Vagina (tissue), 2 donors: ENCODE measurements at places on chromosomes 6 and 20.

GRCh38 chr6:1336246-1336843, 24.4 kb downstream of the FOXQ1 start:
- DNase-seq, result no peak

GRCh38 chr6:158999154-158999665, 792 bp downstream of the RSPH3 start:
- no peak for DNase-seq

- DNase-seq, result no peak
Measured at GRCh38 chr20:10360878-10361277, 73.1 kb downstream of the MKKS start.

GRCh38 chr20:3563133-3563532, 92.3 kb downstream of the ATRN start:
- DNase-seq, result no peak

- DNase-seq, result no peak
Measured at GRCh38 chr6:124799638-124800037, 162.6 kb upstream of the RNF217 start.

DNA sequence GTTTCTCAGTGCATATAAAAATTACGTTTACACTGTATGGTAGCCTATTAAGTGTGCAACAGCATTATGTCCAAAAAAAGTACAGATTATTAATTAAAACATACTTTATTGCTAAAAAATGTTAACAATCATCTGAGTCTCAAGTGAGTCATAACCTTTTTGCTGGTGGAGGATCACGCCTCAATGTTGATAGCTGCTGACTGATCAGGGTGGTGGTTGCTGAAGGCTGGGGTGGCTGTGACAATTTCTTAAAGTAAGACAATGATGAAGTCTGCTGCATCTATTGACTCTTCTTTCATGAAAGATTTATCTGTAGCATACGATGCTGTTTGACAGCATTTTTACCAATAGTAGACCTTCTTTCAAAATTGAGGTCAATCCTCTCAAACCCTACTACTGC, 155.1 kb downstream of the BTBD9 start:
- no peak for DNase-seq

DNA sequence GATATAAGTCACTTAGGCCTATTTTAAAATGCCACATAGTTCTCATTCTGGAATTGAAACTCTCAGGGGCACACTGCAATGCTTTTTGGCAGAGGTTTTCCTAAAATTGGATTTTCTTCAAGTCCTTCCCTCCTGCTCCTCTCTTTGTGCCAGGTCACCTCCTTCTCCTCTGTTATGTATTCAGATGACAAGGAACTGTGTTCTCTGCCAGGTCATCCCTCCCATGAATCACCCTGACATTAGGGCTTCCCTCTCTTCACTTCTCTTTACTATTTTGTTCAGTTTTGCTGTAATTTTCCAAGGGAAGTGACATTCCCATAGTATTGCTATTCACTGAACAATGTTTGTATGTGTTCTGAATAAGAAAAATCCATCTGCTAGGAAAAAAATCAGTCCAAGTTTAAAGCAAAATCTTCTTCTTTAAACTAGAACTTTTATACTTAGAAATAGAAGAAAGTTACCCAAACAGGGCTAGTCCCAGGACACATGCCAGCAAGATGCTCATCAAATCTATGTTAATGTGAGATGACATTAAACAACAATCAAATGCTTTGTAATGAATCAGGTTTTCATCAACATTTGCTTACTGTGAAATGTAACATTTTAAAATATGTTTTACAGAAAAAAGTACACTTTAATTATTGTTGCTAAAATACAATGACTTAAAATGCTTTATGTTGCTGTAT, 461.1 kb downstream of the MMUT start:
- no peak for DNase-seq

DNA sequence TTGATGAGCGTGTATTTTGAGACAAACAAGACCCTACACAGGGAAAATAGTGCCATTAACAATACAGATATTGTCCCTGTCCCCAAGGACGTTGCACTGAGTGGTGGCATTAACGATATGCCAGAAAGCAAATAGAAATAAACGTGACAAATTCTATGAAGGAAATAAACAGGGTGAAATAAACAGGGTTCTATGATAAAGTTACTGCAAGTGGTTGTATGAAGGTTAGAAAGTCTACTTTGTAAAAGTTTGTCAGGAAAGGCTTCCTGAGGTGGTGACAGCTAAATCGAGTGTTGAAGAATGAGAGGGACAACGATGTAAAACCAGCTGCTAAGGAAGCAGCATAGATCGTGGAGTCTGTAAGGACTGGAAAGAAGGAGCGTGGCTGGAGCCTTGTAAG, 380.2 kb downstream of the LAMA2 start:
- DNase-seq, result no peak

- no peak for DNase-seq
Measured at GRCh38 chr20:47727170-47727880, 58.0 kb downstream of the SULF2 start.

GRCh38 chr6:52426667-52427066, 6.5 kb downstream of the EFHC1 start:
- DNase-seq, result no peak

DNA sequence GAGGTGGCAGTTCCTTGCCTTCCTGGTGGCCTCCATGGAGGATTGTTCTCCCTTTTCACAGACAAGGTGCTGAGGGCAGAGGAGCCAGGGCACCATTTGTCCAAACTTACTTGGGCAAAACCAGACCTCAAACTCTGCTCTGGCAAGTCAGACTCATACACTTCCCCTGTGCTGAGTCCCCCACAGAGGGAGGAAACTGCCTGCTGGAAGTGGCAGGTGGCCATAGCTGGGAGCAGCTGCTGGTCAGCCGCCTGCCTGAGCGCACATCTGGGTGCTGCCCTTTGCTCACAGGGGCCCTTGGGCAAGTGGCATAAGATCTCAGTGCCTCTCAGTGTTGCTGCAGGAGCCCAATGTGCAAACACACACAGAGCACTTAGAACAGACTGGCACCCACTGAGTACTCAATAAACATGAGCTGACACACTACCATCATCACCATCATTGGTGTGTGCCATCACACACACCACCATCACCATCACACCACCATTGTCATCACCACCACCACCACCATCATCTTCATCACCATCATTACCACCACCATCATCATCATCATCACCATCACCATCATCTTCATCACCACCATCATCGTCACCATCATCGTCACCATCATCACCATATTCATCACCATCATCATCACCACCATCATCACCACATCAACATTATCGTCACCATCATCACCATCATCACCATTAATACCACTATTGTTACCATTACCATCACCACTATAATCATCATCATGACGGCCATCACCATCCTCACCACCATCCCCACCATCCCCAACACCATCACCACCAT, 17.6 kb downstream of the NOL4L start:
- DNase-seq, result no peak

GRCh38 chr20:61765081-61765870, 300.4 kb downstream of the TAF4 start:
- no peak for DNase-seq

- no peak for DNase-seq
Measured at GRCh38 chr6:10429638-10430427, 15.0 kb upstream of the TFAP2A start.

- no peak for DNase-seq
Measured at GRCh38 chr6:75504465-75505222, 11.0 kb upstream of the FILIP1 start.

DNA sequence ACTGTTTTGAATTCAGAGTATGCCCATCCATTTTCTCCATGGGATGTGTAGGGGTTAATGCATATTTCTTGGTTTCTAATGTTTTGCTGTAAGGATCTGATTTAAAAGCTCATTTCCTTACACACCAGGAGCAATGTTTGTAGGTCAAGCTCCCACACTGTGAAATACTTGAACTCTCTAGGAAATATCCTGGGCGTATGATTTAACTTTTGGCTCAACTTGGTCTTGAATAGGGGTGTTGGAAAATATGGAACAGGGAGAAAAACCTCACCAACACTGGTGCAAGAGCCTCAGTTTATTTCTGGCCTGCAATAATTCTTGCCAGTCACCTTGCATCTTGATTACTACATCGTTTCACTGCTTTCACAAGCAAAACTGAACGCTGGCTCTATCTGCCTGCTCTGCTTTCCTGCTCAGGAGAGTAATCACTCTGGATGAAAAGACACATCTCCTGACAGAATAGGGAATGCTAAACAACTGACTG, 25.1 kb upstream of the RFPL4B start:
- DNase-seq, result no peak

GRCh38 chr6:105832313-105832761, 253.8 kb upstream of the PRDM1 start:
- no peak for DNase-seq

GRCh38 chr6:15364401-15365037, 118.7 kb downstream of the JARID2 start:
- DNase-seq, result no peak
